ENCODE measurements at places on chromosomes 2 and 18.

GRCh38 chr2:73838889-73839534, 10.3 kb downstream of the STAMBP start:
- H3K4me3 ChIP-seq, result no peak overlapping the region
- H3K27ac ChIP-seq, result no peak overlapping the region
- no peaks in the 10 kb centered on the region for H3K27me3 ChIP-seq
- no peak for DNase-seq

GRCh38 chr2:72579591-72580180, 246.1 kb downstream of the EXOC6B start:
- H3K36me3 ChIP-seq, result no peaks in the 10 kb centered on the region
- no peak overlapping the region for H3K27ac ChIP-seq

GRCh38 chr2:106115250-106115649, 78.9 kb downstream of the UXS1 start:
- H3K36me3 ChIP-seq, result peaks cover 61% of the 10 kb centered on the region
- H3K4me1 ChIP-seq, result no peaks in the 10 kb centered on the region
- DNase-seq, result no peak

DNA sequence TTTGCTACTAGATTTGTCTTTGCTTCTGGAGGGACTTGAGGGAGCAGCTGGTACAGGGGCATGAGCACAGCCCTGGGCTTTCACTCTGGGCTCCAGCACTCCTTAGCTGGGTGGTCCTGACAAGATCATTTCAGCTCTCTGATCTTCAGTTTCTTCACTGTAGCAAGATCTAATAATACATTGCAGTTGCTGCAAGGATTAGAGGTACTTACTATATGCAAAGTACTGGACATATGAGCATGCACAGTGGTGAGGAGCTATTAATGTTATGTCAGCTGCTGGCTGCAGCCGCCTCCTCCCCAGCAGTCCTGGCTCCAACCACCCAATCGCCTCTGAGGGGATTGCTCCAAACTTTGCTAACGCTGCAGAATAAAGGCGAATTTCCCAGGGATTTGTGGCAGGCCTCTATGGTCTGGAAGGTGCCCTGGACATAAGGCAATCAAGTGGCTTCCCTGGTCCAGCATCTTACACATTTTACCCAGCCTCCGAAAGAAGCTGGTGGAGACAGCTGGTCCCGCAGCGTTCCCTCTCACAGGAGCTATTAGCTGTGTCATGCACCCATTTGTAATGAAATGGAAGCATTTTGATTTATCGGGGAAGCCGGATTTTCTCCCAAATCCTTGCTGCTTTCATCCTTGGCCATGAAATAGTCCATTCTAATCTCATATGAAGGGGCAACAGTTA, 96.7 kb downstream of the RHOB start:
- no peak overlapping the region for H3K4me3 ChIP-seq
- no peaks in the 10 kb centered on the region for H3K4me1 ChIP-seq
- no peak for DNase-seq
- no peak overlapping the region for H3K27ac ChIP-seq
- no peaks in the 10 kb centered on the region for H3K36me3 ChIP-seq

DNA sequence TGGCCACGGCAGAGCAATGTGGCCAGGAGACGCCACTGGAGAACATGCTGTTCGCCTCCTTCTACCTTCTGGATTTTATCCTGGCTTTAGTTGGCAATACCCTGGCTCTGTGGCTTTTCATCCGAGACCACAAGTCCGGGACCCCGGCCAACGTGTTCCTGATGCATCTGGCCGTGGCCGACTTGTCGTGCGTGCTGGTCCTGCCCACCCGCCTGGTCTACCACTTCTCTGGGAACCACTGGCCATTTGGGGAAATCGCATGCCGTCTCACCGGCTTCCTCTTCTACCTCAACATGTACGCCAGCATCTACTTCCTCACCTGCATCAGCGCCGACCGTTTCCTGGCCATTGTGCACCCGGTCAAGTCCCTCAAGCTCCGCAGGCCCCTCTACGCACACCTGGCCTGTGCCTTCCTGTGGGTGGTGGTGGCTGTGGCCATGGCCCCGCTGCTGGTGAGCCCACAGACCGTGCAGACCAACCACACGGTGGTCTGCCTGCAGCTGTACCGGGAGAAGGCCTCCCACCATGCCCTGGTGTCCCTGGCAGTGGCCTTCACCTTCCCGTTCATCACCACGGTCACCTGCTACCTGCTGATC, 4.9 kb downstream of the GPR17 start:
- H3K36me3 ChIP-seq, result no peaks in the 10 kb centered on the region
- peaks cover 24% of the 10 kb centered on the region for H3K4me1 ChIP-seq
- DNase-seq, result no peak
- H3K27ac ChIP-seq, result no peak overlapping the region
- peaks cover 43% of the 10 kb centered on the region for H3K27me3 ChIP-seq

DNA sequence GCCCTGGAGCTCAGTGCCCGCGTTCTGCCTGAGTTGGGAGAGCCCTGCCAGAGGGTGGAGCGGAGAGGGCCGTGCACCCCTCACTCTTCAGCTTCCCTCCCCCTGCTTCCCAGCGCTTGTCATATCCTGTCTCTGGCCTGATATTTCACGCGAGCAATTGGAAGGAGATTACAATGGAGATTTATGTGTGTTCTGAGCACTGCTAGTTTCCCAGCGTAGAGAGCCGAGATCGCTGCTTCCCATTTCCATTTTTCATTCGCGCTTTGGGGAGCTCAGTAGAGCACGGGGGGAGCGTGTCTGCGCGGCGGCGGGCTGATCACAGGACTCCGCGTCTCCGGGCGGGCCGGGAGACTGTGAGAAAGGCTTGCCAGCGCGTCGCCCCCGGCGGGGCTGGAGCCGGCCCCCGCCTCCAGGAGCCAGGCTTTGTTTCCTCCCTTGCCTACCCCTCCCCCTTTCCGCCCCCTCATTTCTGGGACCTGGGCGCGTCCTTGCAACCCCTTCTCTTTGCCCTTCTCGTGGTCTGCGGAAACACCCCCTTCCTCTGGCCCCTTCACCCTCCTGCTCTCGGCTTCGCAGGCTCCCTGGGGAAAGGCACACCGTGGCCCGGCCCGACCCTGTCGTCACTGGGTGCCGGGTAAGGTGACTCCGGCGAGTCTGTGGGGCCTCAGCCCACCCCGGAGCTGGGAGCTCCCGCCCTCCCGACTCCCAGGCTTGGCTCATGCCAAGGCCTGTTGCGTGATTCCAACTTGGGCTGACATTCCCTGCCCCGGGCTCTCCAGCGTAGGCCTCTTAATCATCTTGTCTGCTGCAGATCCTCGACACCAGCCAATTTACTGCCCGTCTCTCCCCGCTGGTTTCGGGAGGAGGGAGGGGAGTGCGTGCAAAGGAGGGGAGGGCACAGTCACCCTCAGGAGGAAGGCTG, 5.8 kb downstream of the DLX2 start:
- no peak overlapping the region for H3K27ac ChIP-seq
- H3K36me3 ChIP-seq, result peaks cover 3% of the 10 kb centered on the region
- H3K4me1 ChIP-seq, result peaks cover 49% of the 10 kb centered on the region
- peaks cover 100% of the 10 kb centered on the region for H3K27me3 ChIP-seq
- peak overlapping the region; percentile 24 for H3K4me3 ChIP-seq
- no peak for DNase-seq

DNA sequence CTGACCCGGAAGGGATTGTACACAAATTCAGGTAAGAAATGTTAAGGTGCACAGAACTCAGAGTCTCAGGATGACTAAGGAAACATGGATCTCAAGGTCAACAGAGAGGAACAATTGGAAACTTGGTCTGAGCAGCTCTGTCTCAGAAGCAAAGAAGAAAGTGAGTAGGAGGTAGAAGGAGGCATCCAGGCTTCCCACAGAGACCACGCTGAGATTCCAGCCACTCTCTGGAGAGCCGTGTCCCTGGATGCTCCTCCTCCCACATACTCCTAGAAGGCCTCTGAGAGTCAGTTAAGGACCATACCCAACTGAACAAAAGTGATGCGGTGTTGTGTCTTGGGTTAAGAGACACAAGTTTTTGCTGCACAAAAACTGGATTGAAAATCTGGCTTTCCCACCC, 8.6 kb upstream of the PLB1 start:
- H3K36me3 ChIP-seq, result no peaks in the 10 kb centered on the region
- H3K4me3 ChIP-seq, result no peak overlapping the region
- no peak overlapping the region for H3K27ac ChIP-seq
- no peaks in the 10 kb centered on the region for H3K4me1 ChIP-seq
- DNase-seq, result no peak
- H3K27me3 ChIP-seq, result peaks cover 30% of the 10 kb centered on the region

- H3K27ac ChIP-seq, result no peak overlapping the region
- H3K27me3 ChIP-seq, result no peaks in the 10 kb centered on the region
- H3K4me3 ChIP-seq, result no peak overlapping the region
- no peaks in the 10 kb centered on the region for H3K36me3 ChIP-seq
- no peak for DNase-seq
- no peaks in the 10 kb centered on the region for H3K4me1 ChIP-seq
Measured at GRCh38 chr2:2597712-2598111, 266.6 kb upstream of the MYT1L start.

DNA sequence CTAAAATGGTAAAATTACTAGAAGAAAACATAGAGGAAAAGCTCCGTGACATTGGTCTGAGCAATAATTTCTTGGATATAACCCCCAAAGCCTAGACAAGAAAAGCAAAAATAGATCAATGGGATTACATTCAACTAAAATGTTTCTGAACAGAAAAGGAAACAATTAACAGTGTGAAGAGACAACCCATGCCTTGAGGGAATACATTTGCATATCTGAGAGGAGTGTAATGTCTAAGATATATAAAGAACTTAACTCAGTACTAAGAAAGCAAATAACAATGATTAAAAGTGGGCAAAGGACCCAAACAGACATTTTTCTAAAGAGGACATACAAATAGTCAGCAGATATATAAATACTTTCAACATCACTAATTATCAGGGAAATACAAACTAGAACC, 206.2 kb downstream of the VAPA start:
- no peak for DNase-seq
- H3K4me1 ChIP-seq, result no peaks in the 10 kb centered on the region
- peaks cover 3% of the 10 kb centered on the region for H3K27me3 ChIP-seq
- H3K27ac ChIP-seq, result no peak overlapping the region
- no peaks in the 10 kb centered on the region for H3K36me3 ChIP-seq

DNA sequence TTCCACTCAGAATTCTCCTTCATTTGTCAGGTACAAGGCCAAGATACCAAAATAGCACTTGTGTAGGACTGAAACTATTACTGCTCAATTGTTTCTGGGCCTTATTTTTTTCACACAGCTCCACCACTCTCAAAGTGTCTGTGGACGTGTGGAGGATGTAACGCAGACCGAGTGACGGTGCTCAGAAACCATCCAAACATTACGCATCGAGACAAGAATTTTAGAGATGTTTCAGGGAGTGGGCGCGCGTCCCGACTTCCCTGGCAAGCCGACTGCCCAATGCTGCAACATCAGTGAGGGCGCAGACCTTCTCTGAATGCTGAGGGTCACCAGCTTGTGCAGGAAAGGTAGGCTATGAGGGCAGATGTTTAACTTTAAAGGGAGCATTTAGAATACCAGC, 108.4 kb downstream of the GATA6 start:
- no peak overlapping the region for H3K4me3 ChIP-seq
- DNase-seq, result no peak
- no peaks in the 10 kb centered on the region for H3K27me3 ChIP-seq
- no peaks in the 10 kb centered on the region for H3K4me1 ChIP-seq
- H3K36me3 ChIP-seq, result no peaks in the 10 kb centered on the region
- H3K27ac ChIP-seq, result no peak overlapping the region

GRCh38 chr2:64049633-64050220, 30.5 kb upstream of the VPS54 start:
- H3K27ac ChIP-seq, result no peak overlapping the region
- peaks cover 44% of the 10 kb centered on the region for H3K4me1 ChIP-seq
- peak; percentile 83 for DNase-seq
- H3K27me3 ChIP-seq, result no peaks in the 10 kb centered on the region
- H3K36me3 ChIP-seq, result no peaks in the 10 kb centered on the region
